ENCODE measurements at places on chromosomes 1 and 21.

DNA sequence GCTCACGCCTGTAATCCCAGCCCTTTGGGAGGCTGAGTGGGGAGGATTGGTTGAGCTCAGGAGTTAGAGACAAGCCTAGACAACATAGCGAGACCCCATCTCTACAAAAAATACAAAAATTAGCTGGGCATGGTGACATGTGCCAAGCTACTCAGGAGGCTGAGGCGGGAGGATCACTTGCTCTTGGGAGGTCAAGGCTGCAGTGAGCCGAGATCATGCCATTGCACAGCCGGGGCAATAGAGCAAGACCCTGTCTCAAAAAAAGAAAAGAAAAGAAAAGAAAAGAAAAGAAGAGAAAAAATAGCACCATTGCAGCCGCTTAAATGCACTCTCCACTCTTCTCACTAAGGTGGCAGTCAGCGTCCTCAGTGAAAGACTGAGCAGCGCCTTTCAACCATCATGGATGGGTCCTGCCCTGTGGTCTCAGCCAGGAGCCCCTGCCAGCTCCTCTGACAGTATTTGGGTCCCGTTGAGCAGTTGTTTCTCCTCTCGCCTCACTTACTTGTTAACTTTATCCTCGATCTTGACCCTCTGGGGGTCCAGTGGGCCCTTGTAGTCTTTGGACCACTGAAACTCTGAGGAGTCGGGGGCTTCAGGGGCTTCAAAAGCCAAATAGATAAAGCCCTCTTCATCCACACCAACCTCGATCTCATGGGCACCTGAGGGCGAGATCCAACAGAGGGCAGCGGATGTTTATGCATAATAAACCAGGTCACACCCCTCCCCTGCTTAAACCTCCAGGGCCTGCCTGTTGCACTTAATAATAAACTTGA, 36.9 kb downstream of the MYOM3 start:
- DNase-seq = no peak

- DNase-seq = no peak
These were observed 30.0 kb upstream of the CRNN start for GRCh38 chr1:152444045-152444444.

DNA sequence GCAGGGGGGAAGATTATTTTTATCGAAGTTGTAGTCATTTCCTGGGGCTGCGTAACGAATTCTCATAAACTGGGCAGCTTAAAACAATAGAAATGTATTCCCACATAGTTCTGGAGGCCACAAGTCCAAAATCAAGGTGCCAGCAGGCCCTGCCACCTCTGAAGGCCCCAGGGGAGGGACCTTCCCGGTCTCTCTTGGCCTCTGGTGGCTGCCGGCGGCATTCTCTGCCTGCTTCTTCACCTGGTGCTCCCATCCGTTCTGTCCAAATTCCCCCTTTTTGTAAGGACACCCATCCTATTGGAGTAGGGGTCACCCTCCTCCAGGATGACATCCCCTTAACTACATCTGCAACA, 92.8 kb downstream of the PDE9A start:
- DNase-seq = no peak

DNA sequence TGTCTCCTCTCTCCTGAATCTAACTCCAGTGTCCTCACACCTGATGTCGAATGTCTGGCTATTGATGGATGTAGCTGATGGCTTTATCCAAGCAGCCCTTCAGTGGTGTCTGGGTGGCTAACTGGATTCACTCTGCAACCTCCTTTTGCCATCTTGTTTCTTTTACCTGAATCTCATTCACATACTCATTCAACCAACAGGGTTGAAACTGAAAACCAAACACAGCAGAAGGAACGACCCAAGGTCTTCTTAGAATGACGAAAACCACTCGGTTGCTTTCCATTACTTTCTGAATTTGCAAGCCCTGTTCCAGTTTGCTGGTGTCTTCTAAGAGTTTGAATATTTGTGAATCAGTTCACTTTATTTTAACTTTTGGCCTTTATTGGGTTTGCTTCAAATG, 424.3 kb upstream of the CXADR start:
- no peak for DNase-seq

GRCh38 chr1:244761279-244761678, 74.2 kb upstream of the COX20 start:
- DNase-seq = no peak

DNA sequence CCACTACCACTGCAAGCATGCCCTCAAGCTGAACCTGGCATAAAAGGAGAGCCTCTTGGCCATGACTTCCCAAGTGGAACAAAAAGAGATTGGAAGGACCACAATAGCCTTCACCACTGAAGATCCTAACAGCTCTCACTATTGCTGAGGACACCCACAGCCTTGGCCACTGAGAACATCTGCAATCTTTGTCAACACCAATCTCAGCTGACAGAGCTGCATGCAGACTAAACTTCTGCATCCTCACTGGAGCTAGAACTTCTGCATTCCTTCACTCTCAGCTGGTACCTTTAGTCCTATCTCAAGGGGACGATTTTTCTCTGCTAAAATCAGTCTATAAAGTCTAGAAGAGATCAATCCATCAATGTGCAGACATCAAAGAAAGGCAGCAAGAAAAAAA, 8.3 kb upstream of the FCRL2 start:
- no peak for DNase-seq

DNA sequence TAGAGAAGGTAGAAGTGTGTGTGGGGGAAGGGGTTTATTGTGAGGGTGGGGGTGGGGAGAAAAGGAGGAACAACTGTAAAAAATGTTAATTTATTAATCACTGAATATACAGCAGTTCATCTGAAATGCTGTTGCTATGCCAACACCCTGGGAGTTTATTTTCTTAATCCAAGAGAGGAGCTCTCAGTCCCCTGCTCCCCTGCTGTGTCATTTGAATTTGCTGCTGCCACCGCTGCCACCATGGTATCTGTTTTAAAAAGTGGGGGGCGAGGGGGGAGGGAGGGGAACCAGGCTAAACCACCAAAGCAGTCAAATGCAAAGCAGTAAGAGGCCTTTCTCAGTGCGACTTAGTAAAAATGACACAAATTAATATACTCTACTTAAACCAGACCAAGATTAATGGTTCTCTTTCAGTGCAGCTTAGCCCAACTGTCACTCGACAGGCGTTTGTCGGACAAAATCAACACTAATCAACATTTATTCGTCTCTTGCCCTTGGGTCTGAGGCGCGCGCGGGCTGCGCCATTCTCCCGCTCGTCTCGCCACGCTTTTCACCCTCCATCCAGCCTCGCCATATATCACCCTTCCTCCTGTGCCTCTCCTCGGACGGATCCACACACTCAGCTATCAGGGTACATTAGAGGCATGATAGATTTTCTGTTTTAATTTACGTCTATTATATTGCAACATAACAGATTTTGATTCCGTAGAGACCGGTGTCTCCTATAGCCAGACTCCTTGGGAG, 76.2 kb downstream of the PBX1 start:
- no peak for DNase-seq

GRCh38 chr1:8951231-8951630, 5.6 kb downstream of the CA6 start:
- no peak for DNase-seq

DNA sequence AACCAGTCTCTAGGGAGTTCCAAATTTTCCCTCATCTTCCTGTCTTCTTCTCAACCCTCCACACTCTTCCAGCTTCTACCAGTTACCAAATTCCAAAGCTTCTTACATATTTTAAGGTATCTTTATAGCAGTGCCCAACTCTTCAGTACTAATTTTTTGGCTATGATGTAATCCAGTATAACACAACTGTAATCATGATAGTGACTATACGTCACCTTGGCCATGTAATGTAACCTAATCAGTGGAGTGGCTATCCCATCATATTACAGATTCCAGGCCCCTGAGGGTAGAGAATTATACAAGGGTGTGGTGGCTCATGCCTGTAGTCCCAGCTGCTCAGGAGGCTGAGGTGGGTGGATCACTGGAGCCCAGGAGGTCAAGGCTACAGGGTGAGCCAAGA, 143.2 kb downstream of the CLEC20A start:
- DNase-seq = no peak

GRCh38 chr21:45405819-45406762, 1.1 kb downstream of the COL18A1 start:
- no peak for DNase-seq

GRCh38 chr21:35779690-35780570, 280.4 kb downstream of the SETD4 start:
- DNase-seq = no peak

DNA sequence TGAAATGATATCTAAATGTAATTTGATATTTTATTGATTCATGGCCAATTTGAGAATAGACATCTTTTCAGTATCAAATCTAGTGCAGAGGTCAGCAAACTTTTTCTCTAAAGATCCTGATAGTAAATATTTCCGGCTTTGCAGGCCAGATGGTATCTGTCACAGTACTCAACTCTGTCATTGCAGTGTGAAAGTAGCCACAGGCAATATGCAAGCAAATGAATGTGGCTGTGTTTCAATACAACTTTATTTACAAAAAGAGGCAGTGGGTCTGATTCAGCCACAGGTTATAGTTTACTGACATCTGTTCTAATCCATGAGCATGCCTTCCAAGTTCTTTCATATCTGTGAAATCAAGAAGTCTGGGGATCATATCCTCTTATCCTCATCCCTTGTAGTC, 221.2 kb downstream of the PRDM2 start:
- no peak for DNase-seq

All from activated CD4-positive, alpha-beta T cell treated with anti-CD3 and anti-CD28 coated beads, Interleukin-2, amount 10 ng/mL, durations not matched to agents 7 days and 5 days (primary cell).